Stimulated activated CD4-positive, alpha-beta T cell treated with anti-CD3 and anti-CD28 coated beads, Interleukin-4, amount 100 ng/mL, for 4 hours (primary cell): ENCODE measurements at places on chromosomes 16 and 17.

DNA sequence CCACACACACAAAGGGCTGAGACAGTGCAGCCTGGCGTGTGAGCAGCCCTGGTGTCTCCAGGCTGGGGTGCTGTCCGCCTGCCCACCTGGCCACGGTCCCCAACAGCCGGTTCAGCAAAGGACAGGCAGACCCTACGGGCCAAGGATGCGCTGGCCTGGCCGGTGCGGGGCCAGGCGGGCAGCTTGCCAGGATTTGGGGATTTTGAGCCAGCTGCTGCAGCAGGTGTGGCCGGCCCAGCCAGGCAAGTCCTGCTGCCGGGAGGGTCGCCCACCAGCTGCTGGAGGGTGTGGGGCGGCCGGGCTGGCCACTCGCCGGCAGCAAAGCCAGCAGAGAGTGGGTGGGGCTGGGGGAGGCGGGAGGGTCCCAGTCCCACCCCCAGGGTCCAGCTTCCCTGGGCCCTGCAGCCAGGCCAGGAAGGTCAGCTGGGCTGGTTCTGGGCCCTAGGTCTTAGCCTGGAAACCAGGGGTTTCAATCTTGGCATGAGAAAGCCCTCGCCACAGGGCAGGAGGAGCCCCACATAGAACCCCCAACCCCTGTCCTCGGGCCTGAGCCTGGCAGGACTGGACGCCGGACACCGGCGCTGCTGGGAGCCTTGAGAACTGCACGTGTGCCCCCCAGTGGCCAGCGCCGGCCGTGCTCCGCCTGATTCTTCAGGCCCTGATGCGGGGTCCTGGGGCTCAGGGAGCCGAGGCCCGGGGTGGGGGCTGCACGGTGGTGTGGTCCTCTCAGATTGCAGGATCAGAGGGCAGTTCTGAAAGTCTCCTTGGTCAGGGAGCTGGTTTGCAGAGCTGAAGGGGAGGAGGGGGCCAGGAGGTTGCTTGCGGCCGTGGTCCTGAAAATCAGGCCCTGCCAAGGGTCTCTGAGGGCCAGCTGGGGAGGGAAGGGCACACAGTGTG, 17.6 kb upstream of the SSTR5 start:
- DNase-seq = peak; percentile 52

DNA sequence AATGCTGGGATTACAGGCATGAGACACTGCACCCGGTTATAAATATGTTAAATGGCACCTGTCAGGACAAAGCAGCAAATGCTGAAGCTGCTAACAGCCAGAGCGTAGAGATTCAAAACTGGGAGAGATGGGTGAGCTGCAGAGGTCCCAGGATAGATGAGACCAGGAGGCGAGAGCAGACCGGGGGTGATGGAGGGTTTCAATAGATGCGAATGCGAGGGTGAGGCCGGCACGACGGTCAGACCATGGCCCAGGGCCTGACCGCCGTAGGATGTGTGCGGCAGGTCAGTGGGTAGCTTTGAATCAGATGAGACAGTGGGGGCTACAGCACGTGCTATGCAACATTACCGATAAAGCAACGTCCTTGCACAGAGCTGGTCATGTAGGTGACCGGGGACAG, 14.3 kb downstream of the CCDC40 start:
- no peak for DNase-seq

- no peak for DNase-seq
These were observed 99.7 kb upstream of the METRNL start for GRCh38 chr17:82979718-82980117.

DNA sequence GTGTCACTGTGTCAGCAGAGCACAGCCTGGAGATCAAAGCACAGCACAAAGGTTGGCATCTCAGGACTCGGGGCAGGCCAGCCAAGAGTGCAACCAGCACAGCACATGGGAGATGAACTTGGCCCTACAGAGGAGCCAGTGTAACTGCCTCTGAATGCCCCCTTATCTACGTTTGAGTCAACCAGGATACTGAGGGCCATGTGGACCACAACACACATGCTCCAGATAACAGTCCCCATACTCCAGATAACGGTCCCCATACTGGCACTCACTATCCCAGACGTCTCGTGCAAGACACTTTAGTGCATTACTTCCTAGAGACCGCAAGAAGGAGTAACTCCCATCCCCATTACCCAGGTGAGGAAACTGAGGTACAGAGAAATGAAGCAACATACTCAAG, 88.2 kb downstream of the XYLT1 start:
- no peak for DNase-seq

DNA sequence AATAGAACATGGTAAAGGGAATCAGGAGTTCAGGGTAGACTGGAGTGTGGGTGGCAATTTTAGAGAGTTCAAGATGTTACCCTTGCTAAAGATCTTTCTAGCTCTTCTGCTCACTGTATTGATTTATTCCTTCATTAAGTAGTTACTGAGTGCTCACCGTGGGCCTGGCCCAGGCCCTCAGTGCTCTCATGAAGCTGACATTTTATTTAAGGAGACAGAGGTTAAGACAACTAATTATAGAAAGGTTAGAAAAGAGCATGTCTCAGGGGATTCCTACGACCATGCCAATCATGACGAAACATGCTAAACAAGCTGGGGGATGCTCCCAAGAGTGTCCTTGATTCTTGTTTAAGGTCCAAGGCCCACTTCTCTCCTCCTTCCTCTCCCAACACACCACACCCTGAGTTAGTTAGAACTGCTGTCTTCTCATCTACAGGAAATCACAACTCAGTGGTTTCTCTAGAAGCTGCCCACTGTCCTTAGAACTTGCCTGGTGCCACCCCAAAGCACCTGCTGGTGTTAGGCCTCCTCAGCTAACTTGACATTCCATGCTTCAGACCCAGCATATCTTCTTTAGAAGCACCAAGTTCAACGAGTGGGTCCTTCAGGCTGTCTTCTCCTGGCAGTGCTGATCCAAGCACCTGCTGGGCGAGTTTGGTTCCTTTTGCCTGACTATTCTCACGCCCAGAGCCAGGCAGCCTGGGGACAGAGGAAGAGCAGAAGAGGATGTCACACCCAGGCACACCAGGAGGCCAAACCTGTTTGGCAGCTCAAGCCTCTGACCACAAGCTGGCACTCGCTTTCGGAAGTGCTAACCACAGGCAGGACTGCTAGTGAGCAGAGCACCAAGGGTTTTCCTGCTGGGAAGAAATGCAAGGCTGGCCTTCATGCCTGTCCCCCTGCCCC, 79.0 kb downstream of the GAS7 start:
- DNase-seq = no peak

DNA sequence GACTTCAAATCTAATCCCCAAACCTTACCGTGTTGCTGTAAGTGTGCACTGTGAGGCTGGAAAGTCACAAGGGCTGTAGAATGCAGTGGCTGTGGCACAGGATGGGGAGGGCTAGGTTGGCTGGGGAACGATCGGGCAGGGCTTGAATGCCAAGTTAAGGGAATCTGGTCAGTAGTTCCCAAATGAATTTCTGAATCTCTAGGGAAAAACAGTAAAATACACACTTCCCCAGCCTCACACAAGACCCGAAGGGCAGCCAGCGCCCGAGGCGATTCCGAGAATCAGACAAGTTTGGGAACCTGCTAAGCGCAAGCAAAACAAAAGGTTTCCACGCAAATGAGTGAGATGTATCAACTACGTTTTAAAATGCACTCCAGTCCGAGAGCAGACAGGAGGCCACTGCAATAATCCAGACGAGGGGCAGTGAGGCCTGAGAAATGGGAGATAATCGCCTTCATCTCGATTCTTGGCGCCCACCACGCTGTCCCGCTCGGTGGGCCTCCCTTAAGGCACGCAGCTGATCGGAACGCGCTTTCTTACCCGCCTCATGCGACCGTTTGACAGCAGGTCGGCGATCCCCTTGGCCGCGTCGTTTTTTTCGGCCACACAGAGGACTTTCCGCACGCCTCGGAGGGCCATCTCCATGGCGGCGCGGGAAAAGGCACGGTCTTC, 599 bp downstream of the TOP3A start:
- no peak for DNase-seq

DNA sequence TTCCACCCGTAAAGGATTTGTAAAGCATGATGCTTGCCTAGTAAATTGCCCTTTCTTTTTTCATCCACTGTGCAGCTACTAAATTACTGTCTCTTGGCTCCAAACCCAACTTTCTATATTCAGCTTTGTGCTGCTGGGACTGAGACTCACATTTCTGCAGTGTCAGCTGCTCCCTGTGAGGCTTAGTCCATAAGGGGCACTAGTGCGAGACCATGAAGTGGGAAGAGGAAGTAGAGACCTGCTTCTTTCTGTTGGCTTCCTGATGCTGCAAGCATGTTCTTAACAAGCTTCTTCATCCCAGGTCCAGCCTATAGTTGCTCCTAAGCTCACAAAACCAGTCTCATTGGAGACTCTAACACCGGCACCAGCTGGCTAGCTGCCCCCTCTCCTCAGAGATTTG, 74.9 kb upstream of the HS3ST2 start:
- no peak for DNase-seq

DNA sequence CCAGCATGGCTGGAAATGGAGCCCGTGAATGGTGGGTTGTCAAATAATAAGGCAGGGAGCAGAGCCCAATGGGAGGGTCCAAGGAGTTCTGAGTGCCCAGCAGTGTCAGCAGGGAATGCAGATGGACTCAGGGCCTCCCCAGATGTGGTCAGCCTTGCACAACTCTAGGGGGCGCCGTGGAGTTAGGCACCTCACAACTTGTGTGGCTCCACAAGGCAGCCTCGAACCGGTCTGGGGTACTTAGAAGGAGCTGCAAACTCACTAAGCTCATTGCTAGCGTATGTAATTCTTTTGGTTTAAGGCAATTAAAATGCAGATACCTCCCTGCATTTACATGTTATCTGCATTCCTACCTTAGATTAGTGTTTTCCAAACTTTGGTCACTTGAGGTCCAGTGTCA, 18.1 kb downstream of the IRF8 start:
- DNase-seq = no peak

- DNase-seq = no peak
These were observed 504 bp upstream of the COPRS start for GRCh38 chr17:31859487-31860008.

- DNase-seq = no peak
These were observed 8.5 kb downstream of the TEKT1 start for GRCh38 chr17:6823011-6823442.

DNA sequence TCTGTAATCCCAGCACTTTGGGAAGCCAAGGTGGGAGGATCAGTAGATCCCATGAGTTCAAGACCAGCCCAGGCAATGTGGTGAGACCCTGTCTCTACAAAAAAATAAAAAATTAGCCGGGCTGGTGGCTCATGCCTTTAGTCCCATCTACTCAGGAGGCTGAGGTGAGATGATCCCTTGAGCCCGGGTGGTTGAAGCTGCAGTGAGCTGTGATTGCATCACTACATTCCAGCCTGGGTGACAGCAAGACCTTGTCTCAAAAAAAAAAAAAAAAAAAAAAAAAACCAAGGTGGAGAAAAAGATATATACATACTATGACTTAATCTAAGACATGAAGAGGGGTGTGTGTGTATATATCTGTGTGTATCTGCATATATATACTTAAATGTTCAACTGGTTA, 26.7 kb downstream of the BBS2 start:
- no peak for DNase-seq

GRCh38 chr16:89993971-89994370, 25.3 kb downstream of the DBNDD1 start:
- no peak for DNase-seq
